Hematopoietic multipotent progenitor cell treated with erythropoietin and hydrocortisone succinate and interleukin-3 and kit ligand, for 4 days (in vitro differentiated cells): ENCODE measurements at places on chromosomes 1 and 21.

GRCh38 chr1:86138746-86139145 is 17.8 kb downstream of the COL24A1 start:
- peak; percentile 16 for DNase-seq

DNA sequence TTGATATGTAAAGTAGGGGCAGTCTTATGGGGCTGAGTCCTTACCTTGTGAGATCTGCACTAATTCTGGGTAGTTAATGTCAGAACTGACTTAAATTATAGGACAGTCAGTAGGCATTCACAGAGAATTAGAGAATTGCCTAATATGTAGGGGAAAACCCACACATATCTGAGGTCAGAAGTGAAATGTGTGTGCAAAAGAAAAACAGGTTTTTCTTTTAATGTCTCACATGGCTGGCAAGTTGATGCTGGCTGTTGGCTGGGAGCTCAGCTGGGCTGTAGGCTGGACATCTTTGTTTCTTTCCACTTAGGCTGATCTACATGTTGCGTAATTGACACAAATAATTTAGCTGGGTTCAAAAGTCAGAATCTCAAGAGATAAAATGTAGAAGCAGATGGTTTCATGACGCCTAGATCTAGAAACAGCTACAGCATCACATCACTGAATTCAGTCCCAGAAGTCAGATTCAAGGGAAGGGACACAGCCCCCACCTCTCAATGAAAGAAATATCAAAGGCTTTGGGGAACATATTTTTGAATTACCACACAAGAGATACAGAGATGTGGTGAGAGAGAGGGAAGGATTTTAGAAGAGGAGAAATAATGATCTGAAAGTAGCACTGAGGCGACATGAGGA is 98.9 kb downstream of the TNFSF18 start:
- DNase-seq: no peak

GRCh38 chr21:28252928-28253327 is 739.7 kb downstream of the LTN1 start:
- no peak for DNase-seq

- DNase-seq: no peak
These were observed 22.1 kb downstream of the AK2 start for GRCh38 chr1:33014464-33015163.

GRCh38 chr1:176203735-176204134 is 3.4 kb downstream of the COP1 start:
- DNase-seq: no peak

GRCh38 chr1:43137445-43138052 is 34.5 kb downstream of the EBNA1BP2 start:
- DNase-seq: peak; percentile 8

- DNase-seq: peak; percentile 50
These were observed 44.6 kb downstream of the CD247 start for GRCh38 chr1:167473761-167474160.

DNA sequence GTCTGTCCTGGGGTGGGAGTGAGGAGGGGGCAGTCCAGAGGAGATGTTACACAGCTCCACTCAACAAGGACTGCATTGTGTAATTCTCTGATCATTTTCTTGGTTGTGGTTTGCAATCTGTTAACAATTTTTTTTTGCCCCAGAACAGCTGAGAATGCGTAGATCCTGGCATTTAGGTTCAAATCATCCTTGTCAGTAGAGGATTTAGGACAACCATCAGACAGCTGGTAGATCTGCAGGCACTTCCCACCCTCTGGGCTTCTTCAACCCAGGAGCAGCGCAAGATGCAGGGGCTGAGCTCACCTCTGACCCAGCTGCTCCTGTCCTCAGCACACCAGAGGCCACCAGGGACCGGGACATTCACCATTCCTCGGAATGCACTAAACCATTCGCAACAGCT is 13.5 kb downstream of the BCAR3 start:
- DNase-seq: no peak

GRCh38 chr1:59506952-59507351 is 210.1 kb downstream of the FGGY start:
- DNase-seq: peak; percentile 50
